NCI-H1048 (cell line): ENCODE measurements at places on chromosomes 2 and 18.
A peak's percentile ranks its signal among the peaks of the same experiment; 100 is the strongest.

GRCh38 chr2:176934869-176935415, 277.7 kb upstream of the HNRNPA3 start:
- DNase-seq = no peak

GRCh38 chr2:231611273-231612108, 18.8 kb downstream of the TEX44 start:
- no peak for DNase-seq

- DNase-seq = no peak
These were observed 9.5 kb upstream of the INSIG2 start for GRCh38 chr2:118078734-118079133.

- DNase-seq = no peak
These were observed 129.3 kb upstream of the STON1 start for GRCh38 chr2:48400553-48401164.

- peak; percentile 14 for DNase-seq
These were observed 34.6 kb downstream of the TGFBRAP1 start for GRCh38 chr2:105294844-105295481.

GRCh38 chr2:136359121-136359965, 241.4 kb upstream of the CXCR4 start:
- DNase-seq = no peak

GRCh38 chr2:127288274-127288673, 5.7 kb downstream of the ERCC3 start:
- no peak for DNase-seq

GRCh38 chr2:177359836-177360595, 32.6 kb upstream of the AGPS start:
- DNase-seq = no peak

- DNase-seq = no peak
These were observed 168.8 kb downstream of the THADA start for GRCh38 chr2:43427032-43427424.

DNA sequence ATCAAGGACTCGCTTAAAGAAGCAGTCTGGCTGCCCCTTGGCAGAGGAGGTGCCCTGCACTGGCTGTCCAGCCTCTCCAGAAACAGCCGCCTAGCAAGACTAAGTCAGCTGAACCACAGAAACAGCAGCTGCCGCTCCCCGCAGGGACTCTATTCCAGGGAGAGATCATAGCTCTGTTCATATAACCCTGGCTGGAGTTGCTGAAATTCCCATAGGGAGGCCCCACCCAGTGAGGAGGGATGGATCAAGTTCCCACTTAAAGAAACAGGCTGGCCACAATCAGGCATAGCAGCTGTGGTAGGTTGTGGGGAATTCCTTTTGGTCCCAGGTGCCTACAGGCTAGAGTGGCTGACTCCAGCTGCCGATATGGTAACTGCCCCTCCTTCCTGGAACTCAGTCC, 74.2 kb upstream of the MC4R start:
- DNase-seq = no peak

DNA sequence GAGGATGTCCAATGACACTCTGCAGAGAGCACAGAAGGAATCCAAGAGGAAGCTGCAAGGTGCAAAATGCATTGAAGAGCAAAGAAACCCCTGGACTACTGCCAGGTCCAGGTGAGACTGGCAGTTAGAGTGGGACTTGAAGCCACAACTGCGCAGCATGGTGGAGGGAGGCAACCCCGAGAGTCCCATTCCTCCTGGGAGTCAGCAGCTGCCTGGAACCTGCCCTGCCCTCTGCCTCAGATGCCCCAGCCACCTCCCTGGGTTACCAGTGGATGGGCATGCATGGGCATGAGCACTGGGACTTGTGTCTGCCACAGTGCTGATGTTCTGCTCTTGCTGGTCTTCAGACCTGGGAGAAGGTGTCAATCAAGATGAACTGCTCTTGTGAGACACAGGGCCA, 43.2 kb downstream of the ANKMY1 start:
- no peak for DNase-seq

DNA sequence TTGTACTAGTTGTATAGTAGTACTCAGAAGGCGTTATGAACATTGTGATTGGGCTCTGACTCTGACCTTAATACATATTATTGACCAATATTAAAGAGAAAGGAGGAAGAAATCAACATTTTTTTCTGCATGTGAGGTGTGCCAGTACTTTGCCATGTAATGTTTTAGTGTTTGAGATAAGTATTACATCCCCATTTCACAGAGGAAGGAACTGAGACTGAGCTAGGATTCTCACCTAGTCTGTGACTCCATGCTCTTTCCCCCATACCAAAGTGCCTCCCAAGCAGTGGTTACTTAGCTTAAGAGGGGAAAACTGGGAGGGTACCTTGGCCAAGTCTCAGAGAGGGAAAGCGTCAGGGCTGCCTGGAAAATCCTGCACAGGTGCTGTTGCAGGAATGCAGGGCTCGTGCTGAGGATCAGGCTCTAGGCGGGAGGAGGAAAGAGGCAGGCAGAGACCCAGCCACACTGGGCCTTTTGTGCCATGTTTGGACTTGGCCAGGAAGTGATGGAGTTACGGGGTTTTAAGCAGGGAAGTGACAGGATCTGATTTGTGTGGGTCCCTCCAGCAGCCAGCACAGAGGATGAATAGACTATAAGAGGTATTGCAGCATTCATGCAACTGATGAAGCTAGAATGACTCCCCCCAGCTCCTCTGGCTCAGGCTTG, 1.7 kb downstream of the PNKD start:
- no peak for DNase-seq

DNA sequence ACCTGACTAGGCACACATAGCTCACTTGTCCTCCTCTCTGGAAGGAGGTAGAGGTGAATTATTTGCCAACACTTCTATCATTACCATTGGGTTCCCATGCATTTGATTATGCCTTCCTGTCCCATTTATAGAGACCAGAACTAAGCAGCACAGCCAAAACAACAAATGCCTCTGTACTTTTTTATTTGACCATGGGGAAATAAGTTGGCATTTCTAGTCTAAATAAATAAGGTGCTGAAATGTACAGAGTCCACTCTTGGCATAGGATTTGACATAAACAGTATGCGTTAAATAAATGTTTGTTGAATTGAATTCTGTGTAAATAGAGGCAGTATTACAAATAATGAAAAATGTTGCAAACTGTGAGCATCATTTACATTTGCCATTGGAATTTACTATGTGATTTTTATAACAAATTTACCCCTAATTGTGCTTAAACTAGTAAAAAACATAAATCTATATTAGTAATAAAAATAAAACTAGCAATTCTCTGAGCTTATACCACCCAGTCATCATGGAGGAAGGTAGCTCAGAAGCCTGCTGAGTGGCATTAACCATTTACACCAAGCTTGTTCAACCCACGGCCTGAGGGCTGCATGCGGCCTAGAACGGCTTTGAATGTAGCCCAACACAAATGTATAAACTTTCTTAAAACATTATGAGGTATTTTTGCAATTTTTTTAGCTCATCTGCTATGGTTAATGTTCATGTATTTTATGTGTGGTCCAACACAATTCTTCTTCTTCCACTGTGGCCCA, 367.8 kb downstream of the FIGN start:
- no peak for DNase-seq

- no peak for DNase-seq
These were observed 98.0 kb downstream of the EVA1A start for GRCh38 chr2:75462721-75463120.

- DNase-seq = peak; percentile 82
These were observed 113.4 kb downstream of the AP1S3 start for GRCh38 chr2:223723954-223724411.

GRCh38 chr2:96505231-96505889, at the start of gene NEURL3:
Gene NEURL3 (minus strand): TSS chr2:96505357. CDS start chr2:96505286, 71 bp downstream.
- DNase-seq = no peak

- DNase-seq = no peak
These were observed 84.6 kb upstream of the NDUFV2 start for GRCh38 chr18:9017905-9018227.

GRCh38 chr2:74843899-74844298, 10.0 kb downstream of the HK2 start:
- no peak for DNase-seq

DNA sequence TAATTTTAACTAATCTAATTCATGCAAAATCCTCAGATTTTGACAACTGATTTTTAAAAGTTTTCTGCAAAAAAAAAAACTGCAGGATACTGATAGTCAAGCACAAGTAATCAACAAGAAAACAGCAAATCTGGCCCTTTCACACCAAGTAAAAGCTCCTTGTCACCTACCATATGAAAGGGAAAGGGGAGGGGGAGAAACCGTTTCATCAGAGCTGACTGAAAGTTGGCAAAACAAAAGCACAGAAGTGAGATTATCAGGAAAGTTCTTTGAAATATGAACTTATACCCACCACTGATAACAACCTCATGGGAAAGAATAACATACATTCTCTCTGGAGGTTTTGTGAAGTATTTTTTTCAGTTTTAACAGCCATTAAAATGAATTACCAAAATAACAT, 38.7 kb downstream of the ZNF521 start:
- no peak for DNase-seq

GRCh38 chr2:60544062-60544461, 9.4 kb downstream of the BCL11A start:
- no peak for DNase-seq

DNA sequence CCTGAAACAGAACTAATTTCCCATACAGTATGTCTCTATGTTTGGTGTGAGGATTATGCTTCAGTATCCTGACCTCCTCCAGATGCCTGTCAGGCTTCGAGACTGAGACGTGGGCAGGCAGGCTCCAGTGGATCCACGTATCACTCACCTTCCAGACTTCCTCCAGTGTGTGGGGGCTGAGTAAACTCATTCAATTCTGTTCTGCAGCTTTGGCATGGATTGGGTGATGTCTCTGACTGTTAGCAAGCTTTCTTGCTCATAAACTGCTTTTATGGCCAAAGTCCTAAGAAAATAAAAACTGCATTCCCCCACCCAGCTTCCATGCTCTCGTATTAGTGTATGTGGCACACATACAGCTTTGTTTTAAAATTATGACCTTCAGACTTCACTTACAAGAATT, 53.6 kb downstream of the CCDC93 start:
- DNase-seq = no peak

DNA sequence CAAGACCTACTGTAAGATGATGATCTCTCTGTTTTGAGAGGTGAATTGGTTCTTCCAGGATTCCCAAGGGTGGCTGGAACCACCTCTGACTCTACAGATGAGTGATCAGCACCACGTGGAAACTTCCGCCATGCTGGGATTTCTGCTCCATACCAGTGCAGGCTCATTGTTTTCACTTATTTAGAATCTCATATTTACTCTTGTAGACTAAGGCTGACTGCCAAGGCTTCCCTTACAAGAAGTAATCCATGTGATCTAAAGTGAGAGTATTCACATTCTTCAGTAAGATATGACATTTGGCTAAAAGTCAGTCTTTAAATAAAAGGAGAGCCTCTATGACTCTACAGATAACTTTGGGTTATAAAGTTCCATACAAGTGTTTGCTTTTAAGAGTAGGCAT, 322.9 kb upstream of the RAB12 start:
- DNase-seq = no peak

DNA sequence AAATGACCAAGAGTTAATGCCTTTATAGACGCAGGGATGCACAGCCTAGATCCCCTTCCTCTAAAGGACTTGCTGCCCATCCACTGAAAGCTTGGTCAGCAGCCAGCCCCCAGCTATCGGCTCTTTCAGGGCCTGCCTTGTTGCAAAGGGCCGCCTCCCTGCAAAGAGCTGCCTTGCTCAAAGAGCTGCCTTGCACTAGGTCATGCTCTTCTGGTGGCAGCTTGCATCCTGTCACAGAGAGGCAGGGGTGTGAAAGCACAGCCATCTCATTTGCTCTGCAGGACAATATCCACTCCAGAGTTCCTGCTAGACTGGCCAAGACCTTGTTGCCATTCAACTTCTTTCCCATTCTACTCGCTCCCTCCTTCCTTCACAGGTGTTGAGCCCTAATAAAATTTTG, 137.1 kb downstream of the MCFD2 start:
- DNase-seq = no peak

GRCh38 chr2:37671816-37672103, 318 bp upstream of the CDC42EP3 start:
- DNase-seq = no peak

DNA sequence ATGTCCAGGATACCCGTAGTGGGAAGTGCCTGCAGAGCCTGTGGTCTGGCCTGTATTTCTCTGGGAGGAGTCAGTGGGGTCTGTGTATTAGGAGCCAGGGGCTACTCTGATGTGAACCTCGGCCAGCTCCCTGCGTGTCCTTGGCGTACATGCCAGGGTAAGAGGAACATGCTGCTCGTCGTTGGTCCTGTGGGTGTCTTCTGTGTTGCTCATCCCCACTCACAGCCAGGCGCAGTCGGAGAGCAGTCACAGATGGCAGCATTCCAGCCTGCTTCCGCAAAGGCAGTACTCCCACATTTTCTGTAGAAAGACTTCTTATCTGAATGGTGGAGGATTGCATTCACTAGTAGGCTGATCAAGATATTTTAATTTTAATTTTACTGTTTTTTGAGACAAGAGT, 84.9 kb downstream of the DGKD start:
- DNase-seq = no peak

DNA sequence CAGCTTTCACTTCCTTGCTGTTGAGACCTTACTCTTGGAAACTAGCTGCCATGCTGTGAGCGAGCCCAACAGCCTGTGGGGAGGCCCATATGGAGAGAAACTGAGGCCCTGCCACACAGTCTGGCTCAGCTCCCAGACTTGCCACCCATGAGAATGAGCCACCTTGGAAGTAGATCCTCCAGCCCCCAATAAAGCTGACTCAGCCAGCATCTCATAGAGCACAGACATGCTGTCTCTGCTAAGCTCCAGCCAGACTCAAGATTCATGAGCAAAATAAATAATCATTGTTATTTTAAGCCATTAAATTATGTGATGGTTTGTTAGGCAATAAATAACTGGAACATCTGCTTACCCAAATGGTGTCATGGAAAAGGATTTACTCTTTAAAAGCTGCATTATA, 53.6 kb upstream of the DDX18 start:
- DNase-seq = no peak
